ENCODE measurements at places on chromosomes 4 and X. TPM values are rescaled to one million over a fixed set of nuclear protein-coding genes. Genes with fewer than 3 reads are reported as not detected.

- H3K4me1 ChIP-seq, result no peaks in the 10 kb centered on the region
- H3K4me3 ChIP-seq, result no peak overlapping the region
- no peak for DNase-seq
- H3K36me3 ChIP-seq, result no peaks in the 10 kb centered on the region
- no peaks in the 10 kb centered on the region for H3K27me3 ChIP-seq
Observed at GRCh38 chr4:11622961-11623725, 194.4 kb upstream of the HS3ST1 start.

DNA sequence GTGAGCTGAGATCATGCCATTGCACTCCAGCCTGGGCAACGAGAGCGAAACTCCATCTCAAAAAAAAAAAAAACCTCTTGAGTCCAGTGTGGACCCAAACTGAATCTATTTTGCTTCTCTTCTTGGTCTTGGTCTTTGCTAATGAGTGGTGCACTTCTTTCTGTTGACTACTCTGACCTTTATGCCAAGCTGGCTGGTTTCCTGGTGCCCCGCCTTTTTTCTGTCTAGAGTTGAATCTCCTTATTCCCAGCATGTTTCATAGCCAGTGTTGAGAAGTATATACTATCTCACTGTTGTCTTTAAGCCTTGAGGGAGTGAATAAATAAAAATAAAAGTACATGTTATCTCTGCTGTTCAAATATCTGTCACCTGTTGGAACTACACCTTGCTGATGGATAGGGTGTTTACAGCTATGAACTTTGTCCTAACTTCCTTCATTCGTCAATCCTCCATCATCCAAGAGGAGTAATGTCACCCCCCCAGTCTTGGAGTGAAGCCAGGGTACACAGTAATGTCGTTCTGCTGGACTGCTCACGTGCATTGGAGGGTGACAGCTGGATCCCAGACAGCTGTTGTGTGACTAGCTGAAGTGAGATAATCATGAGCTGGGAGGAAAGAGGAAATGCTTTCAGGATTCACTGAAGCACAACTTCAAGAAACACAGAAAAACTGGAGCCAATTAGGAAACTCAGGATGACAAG, 99.3 kb upstream of the PRKG2 start:
- H3K27me3 ChIP-seq, result no peaks in the 10 kb centered on the region
- peak; percentile 94 for DNase-seq
- no peak overlapping the region for H3K27ac ChIP-seq
- no peaks in the 10 kb centered on the region for H3K36me3 ChIP-seq
- H3K4me1 ChIP-seq, result no peaks in the 10 kb centered on the region

- H3K4me3 ChIP-seq, result no peak overlapping the region
- no peaks in the 10 kb centered on the region for H3K27me3 ChIP-seq
- no peak overlapping the region for H3K27ac ChIP-seq
- H3K4me1 ChIP-seq, result no peaks in the 10 kb centered on the region
- no peaks in the 10 kb centered on the region for H3K36me3 ChIP-seq
- DNase-seq, result no peak
Observed at GRCh38 chrX:20863649-20864048, 510.6 kb upstream of the CNKSR2 start.

DNA sequence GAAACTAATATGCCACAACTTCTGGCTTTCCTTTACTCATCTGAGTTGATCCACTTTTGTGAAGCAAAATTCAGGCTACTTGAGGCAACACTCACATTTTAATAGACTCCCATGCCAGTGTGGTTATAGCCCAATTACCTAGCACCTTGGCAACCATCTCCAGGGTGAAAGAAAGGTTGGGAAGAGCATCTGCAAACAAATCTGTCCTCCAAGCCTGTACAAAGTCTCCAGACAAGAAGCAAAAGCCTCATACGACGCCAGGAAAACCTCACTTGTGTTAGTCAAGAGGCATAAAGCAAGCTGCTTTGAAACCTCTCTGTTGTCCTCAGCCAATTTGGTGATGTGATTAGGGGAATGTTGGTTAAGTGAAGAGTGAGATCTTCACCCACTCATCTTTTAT, 246.6 kb downstream of the THOC2 start:
- H3K4me1 ChIP-seq, result no peaks in the 10 kb centered on the region
- H3K27me3 ChIP-seq, result no peaks in the 10 kb centered on the region
- no peak for DNase-seq
- no peak overlapping the region for H3K4me3 ChIP-seq
- no peak overlapping the region for H3K27ac ChIP-seq
- H3K36me3 ChIP-seq, result no peaks in the 10 kb centered on the region

DNA sequence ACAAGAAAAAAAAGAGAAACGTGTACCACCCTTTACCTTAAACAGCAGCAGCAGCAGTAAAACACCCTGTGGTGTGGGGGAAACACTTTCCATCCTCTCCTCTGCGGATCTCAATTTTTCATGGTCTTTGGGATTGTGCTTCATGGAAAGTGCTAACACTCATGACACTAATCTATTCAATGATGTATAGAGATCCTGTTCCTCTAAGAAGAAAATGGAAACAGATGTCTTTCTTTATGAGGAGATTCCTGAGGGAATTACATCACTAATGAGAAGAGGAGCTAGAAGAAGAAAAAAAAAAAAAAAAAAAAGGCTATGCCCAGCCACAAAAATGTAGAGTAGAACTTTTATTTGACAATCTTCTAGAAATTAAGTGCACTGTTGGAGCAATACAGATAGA, 62.9 kb upstream of the NDST3 start:
- no peak overlapping the region for H3K27ac ChIP-seq
- no peaks in the 10 kb centered on the region for H3K36me3 ChIP-seq
- no peaks in the 10 kb centered on the region for H3K27me3 ChIP-seq
- no peak overlapping the region for H3K4me3 ChIP-seq
- H3K4me1 ChIP-seq, result no peaks in the 10 kb centered on the region

GRCh38 chr4:86523333-86523732, 70.8 kb upstream of the PTPN13 start:
- no peaks in the 10 kb centered on the region for H3K4me1 ChIP-seq
- H3K4me3 ChIP-seq, result no peak overlapping the region
- H3K27me3 ChIP-seq, result no peaks in the 10 kb centered on the region
- no peak for DNase-seq
- H3K27ac ChIP-seq, result no peak overlapping the region

GRCh38 chr4:65007841-65008439, 598.7 kb upstream of the TECRL start:
- H3K36me3 ChIP-seq, result no peaks in the 10 kb centered on the region
- no peak overlapping the region for H3K4me3 ChIP-seq
- H3K27ac ChIP-seq, result no peak overlapping the region
- no peak for DNase-seq

GRCh38 chrX:153411988-153412574, 809 bp downstream of the ZFP92 start:
- no peak overlapping the region for H3K27ac ChIP-seq
- no peak for DNase-seq
- peak overlapping the region; percentile 50 for H3K4me3 ChIP-seq
- peaks cover 9% of the 10 kb centered on the region for H3K4me1 ChIP-seq

DNA sequence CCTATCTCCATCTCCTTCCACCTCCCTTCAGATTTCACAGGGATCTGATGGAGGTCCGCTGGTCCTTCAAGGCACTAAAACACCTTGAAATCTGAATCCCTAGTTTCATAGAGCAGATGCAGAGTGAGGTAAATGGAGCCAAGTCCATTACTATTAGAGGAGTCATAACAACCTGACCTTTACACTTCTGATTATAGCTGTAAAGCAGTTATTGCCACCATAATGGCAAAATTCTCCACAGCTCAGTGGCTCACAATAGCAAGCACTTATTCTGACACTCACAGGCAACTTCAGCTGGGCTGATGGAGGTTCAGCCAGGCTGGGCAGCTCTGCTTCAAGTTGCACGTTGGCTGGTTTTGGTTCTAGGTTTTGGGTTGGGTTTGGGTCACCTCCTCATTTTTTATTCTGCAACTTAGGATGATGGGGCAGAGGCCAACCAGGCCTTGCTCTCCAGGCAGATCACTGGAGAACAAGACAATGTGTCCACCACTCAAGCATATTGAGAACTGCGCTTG, 51.4 kb upstream of the LRAT start:
- DNase-seq, result no peak
- H3K4me1 ChIP-seq, result no peaks in the 10 kb centered on the region
- no peaks in the 10 kb centered on the region for H3K27me3 ChIP-seq

DNA sequence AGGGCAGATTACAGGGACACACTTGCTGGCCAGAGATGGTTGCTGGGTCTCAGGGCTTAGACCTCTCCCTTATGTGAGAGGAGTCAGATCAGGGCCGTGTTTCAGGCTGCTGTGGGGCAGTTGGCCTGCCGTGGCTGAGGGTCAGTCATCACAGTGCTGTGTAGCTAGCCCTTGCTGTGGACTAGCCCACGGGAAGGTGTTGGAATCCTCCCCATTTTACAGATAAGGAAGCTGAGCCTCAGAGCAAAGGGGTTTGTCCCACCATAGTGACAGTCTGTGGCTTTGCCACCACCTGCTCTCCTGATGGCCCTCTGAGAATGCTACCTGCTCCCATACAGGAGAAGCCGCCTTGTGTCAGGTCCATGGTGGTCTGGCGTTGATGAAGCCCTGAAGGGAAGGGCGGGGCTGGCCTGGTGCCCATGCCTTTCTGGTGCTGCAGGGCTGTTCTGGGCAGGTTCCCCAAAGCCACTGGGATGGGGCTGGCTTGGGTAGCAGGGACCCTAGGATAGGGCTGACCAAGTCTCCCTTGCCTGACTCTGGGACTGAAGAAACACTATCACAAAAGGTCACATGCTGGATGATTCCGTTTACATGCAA, 2.4 kb upstream of the FAM53A start:
- H3K4me3 ChIP-seq, result no peak overlapping the region
- no peak for DNase-seq
- peaks cover 28% of the 10 kb centered on the region for H3K4me1 ChIP-seq
- no peaks in the 10 kb centered on the region for H3K27me3 ChIP-seq

- no peak overlapping the region for H3K4me3 ChIP-seq
- H3K4me1 ChIP-seq, result peaks cover 31% of the 10 kb centered on the region
- H3K36me3 ChIP-seq, result no peaks in the 10 kb centered on the region
Observed at GRCh38 chr4:8181119-8181518, 18.0 kb upstream of the SH3TC1 start.

DNA sequence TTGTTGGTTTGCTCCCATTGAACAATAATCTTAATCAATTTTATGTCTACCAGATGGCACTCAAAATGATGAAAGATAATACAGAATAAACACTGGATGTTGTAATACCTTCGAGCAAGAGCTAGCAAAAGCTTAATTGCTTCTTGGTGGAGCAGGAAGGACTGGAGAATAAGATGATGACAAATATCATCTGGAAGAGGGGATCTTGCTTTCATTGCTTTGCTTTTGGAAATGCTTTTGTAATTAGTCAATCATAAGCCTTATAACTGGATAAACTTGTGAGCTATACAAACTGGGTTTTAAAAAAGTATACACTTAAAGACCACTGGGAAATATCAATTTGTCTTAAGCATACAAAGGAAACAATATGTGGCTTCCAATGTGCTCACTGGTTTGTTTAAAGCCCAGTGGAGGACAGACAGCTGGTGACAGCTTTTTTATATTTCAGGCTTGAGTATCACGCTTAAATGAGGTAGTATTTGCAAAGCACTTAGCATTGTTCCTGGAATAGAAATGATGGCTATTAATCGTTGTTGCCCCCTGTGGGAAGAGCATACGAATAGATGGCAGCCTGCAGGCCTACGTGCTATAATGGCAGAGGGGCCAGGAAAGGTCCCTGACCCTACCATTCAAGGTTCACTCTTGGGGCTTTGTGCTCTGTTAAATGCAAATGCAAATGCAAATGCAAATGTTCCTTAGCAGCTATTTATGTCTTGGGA, 61.2 kb downstream of the TMEM150C start:
- H3K4me3 ChIP-seq, result no peak overlapping the region
- no peak for DNase-seq
- no peak overlapping the region for H3K27ac ChIP-seq
- no peaks in the 10 kb centered on the region for H3K27me3 ChIP-seq

- H3K36me3 ChIP-seq, result no peaks in the 10 kb centered on the region
- no peaks in the 10 kb centered on the region for H3K4me1 ChIP-seq
- H3K27me3 ChIP-seq, result no peaks in the 10 kb centered on the region
- no peak for DNase-seq
Observed at GRCh38 chr4:41857226-41857641, 78.0 kb upstream of the TMEM33 start.

DNA sequence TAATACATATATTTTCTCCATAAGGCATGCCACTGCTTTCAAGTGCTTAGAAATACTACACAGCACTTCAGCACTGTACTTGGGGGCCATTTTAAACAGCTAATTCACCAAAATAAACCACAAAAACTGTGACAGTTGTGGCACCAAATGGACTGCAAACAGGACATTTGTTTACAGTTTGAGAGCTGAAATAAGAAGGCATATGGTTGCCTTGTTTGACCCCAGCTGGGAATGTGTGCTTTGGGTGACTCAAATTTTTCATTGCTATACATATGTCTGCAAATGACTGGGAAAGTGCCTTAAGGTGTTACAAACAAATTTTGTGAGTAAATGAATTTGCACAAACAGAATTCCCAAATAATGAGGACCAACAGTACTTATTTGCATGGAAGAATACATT, 124.2 kb downstream of the BANK1 start:
- no peaks in the 10 kb centered on the region for H3K27me3 ChIP-seq
- H3K4me3 ChIP-seq, result no peak overlapping the region
- DNase-seq, result no peak
- no peaks in the 10 kb centered on the region for H3K36me3 ChIP-seq
- no peak overlapping the region for H3K27ac ChIP-seq

GRCh38 chr4:128606173-128606572, 203.3 kb upstream of the JADE1 start:
- H3K4me3 ChIP-seq, result no peak overlapping the region
- H3K27me3 ChIP-seq, result no peaks in the 10 kb centered on the region
- H3K27ac ChIP-seq, result no peak overlapping the region
- no peaks in the 10 kb centered on the region for H3K36me3 ChIP-seq
- peaks cover 14% of the 10 kb centered on the region for H3K4me1 ChIP-seq

- H3K27ac ChIP-seq, result no peak overlapping the region
- H3K36me3 ChIP-seq, result no peaks in the 10 kb centered on the region
- no peak overlapping the region for H3K4me3 ChIP-seq
- H3K4me1 ChIP-seq, result no peaks in the 10 kb centered on the region
- no peak for DNase-seq
Observed at GRCh38 chrX:120334603-120335002, 23.3 kb upstream of the TMEM255A start.

GRCh38 chr4:180189666-180190065, 2053.5 kb upstream of the TENM3 start:
- H3K36me3 ChIP-seq, result no peaks in the 10 kb centered on the region
- H3K27ac ChIP-seq, result no peak overlapping the region
- H3K4me1 ChIP-seq, result no peaks in the 10 kb centered on the region
- DNase-seq, result no peak
- H3K4me3 ChIP-seq, result no peak overlapping the region
- H3K27me3 ChIP-seq, result no peaks in the 10 kb centered on the region

Gene SNX12
- total RNA-seq, result 16.5 TPM

Gene SORBS2
- total RNA-seq, result 9.0 TPM

Gene TMEM31
- not detected for total RNA-seq

Gene PNMA6A
- 1.7 TPM for total RNA-seq

Gene FRMD7
- not detected for total RNA-seq

Gene GAGE12H
- total RNA-seq, result not detected

Gene MAGEA9B
- not detected for total RNA-seq

Gene CDS1
- total RNA-seq, result 7.7 TPM

Gene SHISA3
- total RNA-seq, result 5.9 TPM

Gene TLL1
- 4.4 TPM for total RNA-seq
